ENCODE measurements at places on chromosomes 16 and 17.

GRCh38 chr17:2865228-2865627 lies 69.0 kb downstream of the RAP1GAP2 start:
- no peak for DNase-seq

GRCh38 chr16:55534756-55535155 lies 25.9 kb downstream of the LPCAT2 start:
- DNase-seq: no peak

GRCh38 chr16:84593825-84594724 lies 23.8 kb downstream of the COTL1 start:
- DNase-seq: no peak

GRCh38 chr16:66278604-66279262 lies 87.8 kb upstream of the CDH5 start:
- DNase-seq: no peak

DNA sequence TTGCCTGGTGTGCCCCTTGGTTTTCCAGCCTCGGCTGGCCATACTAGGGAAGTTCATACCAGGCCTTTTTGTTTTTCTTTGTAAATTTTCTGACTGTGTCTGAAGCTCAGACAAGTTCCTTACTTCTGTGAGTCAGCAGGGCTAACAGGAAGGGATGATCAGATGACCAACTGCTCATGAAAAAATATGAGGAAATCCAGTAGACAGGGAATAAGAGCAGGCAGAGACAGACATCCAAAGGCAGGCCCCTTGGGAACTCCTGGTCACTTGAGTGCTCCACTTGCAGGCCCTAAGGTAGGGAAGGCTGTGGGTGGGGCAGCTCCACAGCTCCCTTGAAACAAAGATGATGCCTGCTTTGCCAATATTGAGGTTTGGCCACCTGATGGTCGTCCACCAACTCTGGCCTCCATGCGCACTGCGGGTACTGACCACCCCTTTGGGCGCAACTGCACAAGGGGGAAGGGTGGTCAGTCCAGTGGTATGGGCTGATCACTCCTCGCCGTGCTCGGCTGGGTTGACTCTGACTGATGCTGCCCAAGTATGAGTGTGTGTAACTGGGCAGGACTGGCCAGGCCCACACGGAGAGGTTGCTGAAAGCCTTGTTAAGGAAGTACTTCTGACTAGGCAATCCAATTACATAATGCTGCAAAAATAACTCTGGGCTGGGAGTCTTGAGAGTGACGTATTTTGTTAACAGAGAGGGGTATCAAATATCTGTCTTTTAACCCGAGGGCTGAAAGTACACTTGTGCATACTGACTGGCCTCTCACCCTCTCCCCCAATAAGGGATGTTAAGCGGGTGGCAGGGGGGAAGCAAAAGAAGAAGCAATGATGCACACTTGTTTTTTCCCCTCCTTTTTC lies 20.8 kb upstream of the ZFHX3 start:
- no peak for DNase-seq

GRCh38 chr16:1982013-1982433 lies 754 bp upstream of the NOXO1 start:
- no peak for DNase-seq

DNA sequence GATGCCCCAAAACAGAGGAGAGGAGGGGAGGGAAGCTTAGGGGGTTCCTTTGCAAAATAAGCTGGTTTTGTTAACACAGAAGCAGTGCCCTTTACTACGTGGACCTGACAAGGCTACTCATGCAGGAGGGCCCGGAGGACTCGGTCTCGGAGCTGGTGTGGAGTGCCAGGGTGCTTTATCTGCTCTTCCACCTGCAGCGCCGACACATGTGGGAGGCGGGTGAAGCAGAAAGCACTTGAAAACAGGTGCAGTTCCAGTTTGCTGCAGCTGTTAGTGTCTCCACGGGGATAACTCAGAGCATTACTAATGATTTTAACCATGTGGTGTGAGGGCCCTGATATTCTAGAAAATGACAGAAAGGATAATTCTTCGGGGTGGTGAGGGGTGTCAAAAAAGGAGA lies 35.0 kb upstream of the MNT start:
- DNase-seq: no peak

GRCh38 chr17:62693616-62694409 lies 66.3 kb downstream of the MRC2 start:
- no peak for DNase-seq

DNA sequence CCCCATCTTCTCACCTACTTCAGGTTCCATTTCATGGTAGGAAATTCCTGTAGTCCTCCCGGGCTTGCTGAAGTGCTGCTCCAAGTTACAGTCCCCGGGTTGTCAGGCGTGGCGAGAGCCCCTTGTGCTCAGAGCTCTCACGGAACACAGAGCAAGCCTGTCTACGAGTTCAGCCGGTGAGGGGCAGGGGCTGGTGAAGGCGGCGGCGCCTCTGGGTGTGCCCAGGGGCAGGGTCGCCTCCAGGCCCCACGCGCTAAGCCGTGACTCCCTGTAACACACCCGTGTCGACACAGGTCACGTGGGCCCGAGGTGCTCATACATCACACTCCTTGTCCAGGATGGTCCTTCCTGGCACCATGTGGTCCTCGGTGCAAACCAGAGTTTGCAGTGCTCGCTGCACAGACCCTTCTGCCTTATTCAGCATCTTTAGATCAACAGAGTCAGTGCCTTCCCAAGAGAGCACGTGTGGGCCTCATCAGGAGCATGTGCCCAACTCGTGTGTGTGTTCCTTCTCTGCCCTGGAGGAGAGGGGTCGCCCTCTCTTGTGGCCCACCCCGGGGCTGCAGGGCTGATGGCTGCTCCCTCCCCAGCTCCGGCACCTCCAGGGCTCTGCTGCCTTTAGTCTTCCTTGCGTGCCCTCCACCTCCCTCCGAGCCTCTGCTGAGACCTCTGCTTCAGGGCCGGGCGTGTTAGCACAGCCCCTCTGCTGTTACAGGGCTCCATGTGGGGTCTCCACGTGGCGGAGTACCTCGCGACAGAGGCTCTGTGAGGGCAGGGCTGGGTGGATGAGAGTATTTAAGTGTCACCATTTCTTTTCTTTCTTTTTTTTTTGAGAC lies 51.2 kb downstream of the WDR45B start:
- DNase-seq: no peak

GRCh38 chr17:58531661-58532554 lies 17.5 kb upstream of the MTMR4 start:
- no peak for DNase-seq

DNA sequence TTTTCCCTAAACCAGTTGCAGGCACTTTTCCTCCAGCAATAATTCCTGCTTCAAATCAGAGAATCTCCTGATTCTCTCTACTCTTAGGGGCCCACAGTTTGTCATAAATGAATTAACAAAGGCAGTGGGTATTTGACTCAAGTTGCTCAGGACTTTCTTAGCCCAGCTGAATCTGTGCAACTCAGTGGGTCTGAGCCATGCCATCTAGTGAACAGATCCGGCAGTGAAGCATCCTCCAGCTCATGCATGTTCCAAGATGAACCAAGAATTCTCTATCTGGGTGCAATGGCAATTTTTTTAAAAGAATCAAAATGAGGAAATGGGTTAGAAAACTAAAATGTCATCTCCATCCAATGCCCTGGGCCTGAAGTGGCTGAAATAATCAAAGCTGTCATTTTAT lies 575.2 kb upstream of the CDH11 start:
- no peak for DNase-seq

GRCh38 chr16:11726008-11726407 lies 16.6 kb downstream of the TXNDC11 start:
- no peak for DNase-seq

GRCh38 chr16:67277294-67277998 lies 1.9 kb upstream of the PLEKHG4 start:
- DNase-seq: no peak

DNA sequence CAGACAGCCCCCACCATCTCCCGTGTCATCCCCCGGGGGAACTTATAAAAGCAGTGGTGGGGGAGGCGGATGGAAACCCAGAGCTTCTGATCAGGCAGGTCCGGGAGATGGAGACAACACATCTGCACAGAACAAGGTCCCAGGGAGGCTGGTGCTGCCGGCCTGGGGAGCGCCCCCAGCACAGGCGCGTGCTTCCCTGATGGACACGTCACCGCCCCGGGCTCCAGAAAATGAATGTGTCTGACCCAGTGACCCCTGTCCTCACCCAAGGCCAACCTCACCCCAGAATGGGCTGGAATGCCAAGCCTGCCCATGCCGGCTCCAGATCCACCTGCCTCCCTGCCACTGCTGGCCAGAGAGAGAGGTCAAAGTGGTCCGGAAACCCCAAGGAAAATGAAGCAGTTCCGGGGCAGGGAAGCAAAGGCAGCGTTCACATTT lies 12.5 kb downstream of the SLC7A5 start:
- DNase-seq: no peak

DNA sequence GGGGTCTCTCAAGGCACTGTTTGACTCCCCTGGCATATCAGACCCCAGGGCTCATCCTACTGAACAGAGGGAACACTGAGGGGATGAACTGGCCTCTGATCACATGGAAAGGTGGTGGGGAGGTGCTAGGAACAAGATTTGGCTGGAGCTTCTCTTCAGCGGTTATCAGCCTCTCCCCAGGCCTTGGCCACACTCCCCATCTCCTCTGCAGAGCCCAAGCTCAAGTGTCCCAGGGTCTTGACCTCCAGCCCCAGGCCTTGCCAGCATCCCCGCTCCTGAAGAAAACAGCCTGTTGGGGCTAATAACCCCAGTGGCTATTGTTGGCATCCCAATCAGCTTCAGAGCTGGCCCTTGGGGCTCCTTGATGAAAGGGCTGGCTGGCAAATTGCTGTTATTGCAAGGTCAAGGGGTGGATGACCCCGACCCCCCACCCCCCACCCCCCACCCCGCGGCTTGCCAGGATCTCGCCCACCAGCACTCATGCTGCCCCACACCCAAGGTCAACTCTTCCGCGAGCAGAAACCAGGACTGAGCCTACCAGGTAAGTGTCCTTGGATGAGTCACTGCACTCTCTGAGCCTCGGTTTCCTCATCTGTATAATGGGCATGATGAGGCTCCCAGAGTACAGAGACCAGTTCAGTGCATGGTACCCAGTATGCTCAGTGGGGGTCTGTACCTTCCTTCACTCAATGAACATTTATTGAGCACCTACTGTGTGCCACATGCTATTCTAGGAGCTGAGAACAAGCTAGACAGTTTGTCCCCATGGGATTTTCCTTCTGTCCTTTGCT lies 18.8 kb upstream of the FAM83G start:
- no peak for DNase-seq

DNA sequence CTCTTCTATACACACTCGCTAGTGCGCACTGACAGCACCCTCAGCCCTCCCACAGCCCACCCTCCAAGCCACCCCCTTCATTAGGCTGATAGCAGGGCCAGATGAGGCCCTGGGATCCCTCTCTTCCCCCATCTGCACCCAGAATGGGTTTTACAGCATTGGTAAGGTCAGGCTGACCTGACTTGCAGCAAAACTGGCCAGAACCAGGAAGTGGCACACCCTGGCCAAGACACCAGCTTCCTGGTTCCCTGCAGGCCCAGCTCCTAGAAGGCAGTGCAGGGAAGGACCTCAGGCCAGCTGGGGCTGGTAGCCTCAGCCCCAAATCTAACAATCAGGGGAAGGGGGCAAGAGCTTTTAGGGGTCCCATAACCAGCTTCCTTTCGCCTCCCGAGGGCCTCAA lies 50.0 kb upstream of the MRPS23 start:
- no peak for DNase-seq

DNA sequence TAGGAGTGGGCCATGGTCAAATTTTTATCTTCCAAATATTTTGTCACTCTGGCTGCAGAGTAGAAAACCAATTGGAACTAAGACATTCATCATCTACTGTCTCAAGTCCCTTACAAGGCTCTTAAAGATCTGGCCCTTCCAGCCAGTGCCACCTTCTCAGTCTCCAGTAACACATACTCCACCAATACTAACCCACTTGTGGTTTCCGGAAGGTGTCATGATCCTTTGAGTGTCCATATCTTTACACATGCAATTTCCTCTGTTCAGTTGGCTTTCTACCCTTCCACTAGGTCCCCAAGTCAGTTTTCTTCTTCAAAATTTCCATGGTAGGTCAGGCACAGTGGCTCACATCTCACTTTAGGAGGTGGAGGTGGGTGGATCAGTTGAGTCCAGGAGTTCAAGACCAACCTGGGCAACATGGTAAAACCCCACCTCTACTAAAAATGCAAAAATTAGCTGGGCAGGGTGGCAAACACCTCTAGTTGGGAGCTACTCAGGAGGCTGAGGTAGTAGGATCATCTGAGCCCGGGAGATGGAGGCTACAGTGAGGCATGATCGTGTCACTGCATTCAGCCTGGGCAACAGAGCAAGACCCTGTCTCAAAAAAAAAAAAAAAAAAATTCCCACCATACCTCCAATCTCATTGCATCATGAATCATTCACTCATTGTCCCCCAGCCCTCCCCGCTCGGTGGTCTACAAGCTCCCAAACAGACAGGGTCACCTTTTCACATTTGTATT lies 6.0 kb upstream of the GRB2 start:
- no peak for DNase-seq

DNA sequence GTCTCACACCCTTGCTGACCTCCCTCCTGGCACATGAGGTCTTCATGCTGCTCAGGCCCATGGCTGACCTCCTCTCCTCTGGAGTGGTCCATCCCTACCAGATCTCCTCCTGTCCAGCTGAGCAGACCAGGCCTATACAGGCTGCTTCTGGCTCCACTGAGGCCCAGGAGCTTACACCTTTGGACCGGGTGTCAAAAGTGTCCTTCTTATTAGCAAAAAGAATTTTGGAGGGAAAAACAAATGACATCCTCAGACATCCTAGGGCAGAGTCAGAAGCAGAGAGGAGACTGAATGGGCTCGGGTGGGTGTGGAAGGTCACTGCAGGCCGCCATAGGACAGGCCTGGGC lies 38.1 kb downstream of the WSB1 start:
- no peak for DNase-seq

GRCh38 chr16:49183911-49184310 lies 97.7 kb downstream of the CBLN1 start:
- no peak for DNase-seq

DNA sequence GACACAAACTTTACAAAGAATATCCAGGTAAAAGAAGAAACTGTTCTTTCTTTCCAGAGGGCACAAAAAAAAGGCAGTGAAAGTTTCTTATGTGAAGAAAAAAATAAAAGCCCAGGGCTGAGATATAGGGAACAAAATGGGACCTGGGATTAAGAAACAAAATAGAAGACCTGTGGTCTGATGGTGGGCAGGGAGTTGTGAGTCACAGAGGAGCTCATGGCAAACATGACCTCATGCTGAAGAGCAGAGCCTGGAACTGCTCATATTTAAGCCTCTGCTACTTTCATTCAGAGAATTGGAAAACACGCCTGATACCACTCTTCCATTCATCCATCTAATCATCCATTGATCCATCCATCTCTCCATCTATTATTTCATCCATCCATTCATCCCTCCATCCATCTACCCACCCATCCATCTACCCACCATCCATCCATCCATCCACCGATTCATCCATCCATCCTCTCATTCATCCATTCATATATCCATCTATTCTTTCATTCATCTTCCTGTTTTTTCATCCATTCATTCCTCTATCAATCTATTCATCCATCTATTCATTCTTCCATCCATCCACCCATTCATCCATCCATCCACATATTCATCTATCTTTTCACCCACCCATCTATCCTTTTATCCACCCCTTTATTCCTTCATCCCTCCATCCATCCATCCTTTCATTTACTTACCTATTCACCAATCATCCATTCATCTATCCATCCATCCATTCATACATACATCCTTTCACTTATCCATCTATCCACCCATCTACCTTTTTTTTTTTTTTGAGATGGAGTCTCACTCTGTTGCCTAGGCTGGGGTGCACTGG lies 30.0 kb downstream of the WFDC1 start:
- DNase-seq: no peak

Measured in SIG-M5 (cell line).